Pancreas (tissue), 10 donors: ENCODE measurements at places on chromosomes 6 and 20. TPM values are rescaled to one million over a fixed set of nuclear protein-coding genes. Genes with fewer than 3 reads are reported as not detected.

PBOV1 gene
- total RNA-seq, result not detected

AVP gene
- not detected for total RNA-seq

GLP1R gene
- 4.7 TPM for total RNA-seq

MAP3K5 gene
- total RNA-seq, result 21.2 TPM

KCNK15 gene
- total RNA-seq, result 2.5 TPM

PDE10A gene
- 2.8 TPM for total RNA-seq

ATP9A gene
- 18.8 TPM for total RNA-seq

EPHA7 gene
- 0.09 TPM for total RNA-seq

PNPLA1 gene
- total RNA-seq, result 0.12 TPM

TCEA2 gene
- 24.5 TPM for total RNA-seq

HLA-DMA gene
- 6.8 TPM for total RNA-seq

LCA5 gene
- 1.9 TPM for total RNA-seq

NKAIN2 gene
- not detected for total RNA-seq

CAP2 gene
- 3.1 TPM for total RNA-seq

THBS2 gene
- total RNA-seq, result 2.4 TPM

ENPP3 gene
- total RNA-seq, result 0.09 TPM
